A549 treated with CpdA at 1 μM for 4 hours (cell line): ENCODE measurements at places on chromosomes 12 and 14. TPM values are rescaled to one million over a fixed set of nuclear protein-coding genes. Genes with fewer than 3 reads are reported as not detected.

Gene NRXN3
- 0.90 to 1.2 TPM (median 1.1 TPM) in 5 replicates for total RNA-seq

Gene CLEC7A
- total RNA-seq, result not detected in 5 replicates

Gene PLEKHH1
- total RNA-seq, result 3.1 to 5.2 TPM (median 4.3 TPM) in 5 replicates

Gene PRKAB1
- 30.5 to 39.8 TPM (median 33.1 TPM) in 5 replicates for total RNA-seq

Gene CFAP73
- total RNA-seq, result 0.11 to 0.15 TPM in 2 of 5 replicates, not detected in the others

Gene RECQL
- 44.6 to 85.4 TPM (median 58.4 TPM) in 5 replicates for total RNA-seq

Gene SMCO3
- 0.03 TPM in 1 of 5 replicates, not detected in the others for total RNA-seq

Gene CLEC4A
- 0.10 TPM in 1 of 5 replicates, not detected in the others for total RNA-seq

Gene ALX1
- 5.6 to 6.5 TPM (median 5.8 TPM) in 5 replicates for total RNA-seq

Gene TCTN2
- total RNA-seq, result 11.4 to 15.1 TPM (median 12.8 TPM) in 5 replicates

Gene STYK1
- total RNA-seq, result 0.12 to 0.76 TPM (median 0.23 TPM) in 5 replicates

Gene SYT1
- total RNA-seq, result 5.3 to 8.6 TPM (median 6.3 TPM) in 5 replicates

Gene CCDC184
- 2.5 to 3.6 TPM (median 3.2 TPM) in 5 replicates for total RNA-seq

Gene LRRC9
- not detected in 5 replicates for total RNA-seq

Gene KRT73
- total RNA-seq, result not detected in 5 replicates

Gene TEP1
- total RNA-seq, result 8.4 to 11.9 TPM (median 10.9 TPM) in 5 replicates

Gene KLHDC1
- 0.25 to 0.50 TPM (median 0.28 TPM) in 5 replicates for total RNA-seq

Gene ACVRL1
- total RNA-seq, result 0.03 to 0.09 TPM (median 0.08 TPM) in 4 of 5 replicates, not detected in the other

Gene SARNP
- 90.6 to 139 TPM (median 98.9 TPM) in 5 replicates for total RNA-seq

Gene GPR84
- total RNA-seq, result 0.03 to 0.09 TPM (median 0.09 TPM) in 3 of 5 replicates, not detected in the others

Gene EML1
- total RNA-seq, result 39.4 to 45.4 TPM (median 45.2 TPM) in 5 replicates
